Stimulated activated CD4-positive, alpha-beta T cell treated with anti-CD3 and anti-CD28 coated beads, TNF-alpha, amount 100 ng/mL, for 24 hours (primary cell): ENCODE measurements at places on chromosomes 7 and 10.

DNA sequence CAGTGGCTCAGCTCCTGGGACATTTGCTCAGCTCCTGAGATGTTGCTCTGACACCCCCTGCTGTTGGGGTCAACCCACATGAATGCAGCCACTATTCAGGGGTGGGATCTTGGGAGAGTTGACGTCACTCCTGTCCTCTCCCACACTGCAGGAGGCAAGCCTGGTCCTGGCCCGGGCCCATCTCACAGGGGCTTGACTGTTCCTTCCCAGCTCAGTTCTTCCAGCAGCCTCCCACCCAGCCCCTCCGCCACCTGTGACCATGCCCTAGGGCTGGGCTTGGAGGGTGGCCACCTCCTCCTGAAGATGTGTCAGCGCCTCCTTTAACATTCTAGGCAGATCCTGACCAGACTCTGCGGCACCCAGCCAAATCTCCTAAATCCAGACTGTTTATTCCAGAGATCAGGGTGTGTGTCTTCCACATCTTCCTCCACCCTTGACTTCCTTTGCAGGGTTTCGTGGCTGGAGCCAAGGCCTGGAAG is 19.1 kb upstream of the OPALIN start:
- DNase-seq, result no peak

DNA sequence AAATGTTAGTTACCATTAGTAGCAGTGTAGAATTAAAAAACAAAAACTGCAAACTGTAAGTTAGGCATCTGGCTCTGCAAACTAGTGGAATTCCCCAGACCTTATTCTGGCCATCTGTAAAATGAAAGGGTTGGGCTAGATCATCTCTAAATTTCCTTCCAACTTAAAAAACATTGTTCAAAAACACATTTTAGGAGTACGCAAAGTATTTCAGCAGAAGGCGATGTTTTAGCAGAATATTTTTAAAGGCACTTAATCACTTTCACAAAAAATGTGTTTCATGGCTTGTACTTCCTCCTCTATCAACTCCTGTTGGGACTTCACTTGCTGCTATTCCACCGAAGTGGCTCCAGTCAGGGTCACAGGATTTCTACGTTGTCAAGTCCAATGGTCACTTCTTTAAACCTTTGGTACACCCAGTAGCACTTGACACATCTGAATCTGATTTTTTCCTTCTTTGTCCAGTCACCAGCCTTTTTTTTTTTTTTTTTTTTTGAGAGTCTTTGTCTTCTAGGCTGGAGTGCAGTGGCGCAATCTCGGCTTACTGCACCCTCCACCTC is 169.0 kb downstream of the AHR start:
- DNase-seq, result no peak

- DNase-seq, result no peak
These were observed 5.4 kb upstream of the COBL start for GRCh38 chr7:51321961-51322515.

- no peak for DNase-seq
These were observed 28.6 kb upstream of the NCAPG2 start for GRCh38 chr7:158733220-158733519.

DNA sequence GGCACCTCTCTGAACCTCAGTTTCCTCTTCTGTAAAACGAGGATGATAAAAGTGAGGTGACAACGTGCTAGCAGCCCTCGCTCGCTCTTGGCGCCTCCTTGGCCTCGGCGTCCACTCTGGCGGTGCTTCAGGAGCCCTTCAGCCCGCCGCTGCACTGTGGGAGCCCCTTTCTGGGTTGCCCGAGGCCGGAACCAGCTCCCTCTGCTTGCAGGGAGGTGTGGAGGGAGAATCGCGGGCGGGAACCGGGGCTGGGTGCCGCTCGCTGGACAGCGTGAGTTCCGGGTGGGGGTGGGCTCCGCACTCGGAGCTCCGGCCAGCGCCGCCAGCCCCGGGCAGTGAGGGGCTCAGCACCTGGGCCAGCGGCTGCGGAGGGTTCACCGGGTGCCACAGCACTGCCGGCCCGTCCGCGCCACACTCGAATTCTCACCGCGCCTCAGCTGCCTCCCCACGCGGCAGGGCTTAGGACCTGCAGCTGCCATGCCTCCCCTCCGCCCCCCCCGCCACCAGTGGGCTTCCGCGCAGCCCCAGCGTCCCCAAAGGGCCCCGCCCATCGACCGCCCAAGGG is 24.3 kb upstream of the ACSL5 start:
- no peak for DNase-seq

DNA sequence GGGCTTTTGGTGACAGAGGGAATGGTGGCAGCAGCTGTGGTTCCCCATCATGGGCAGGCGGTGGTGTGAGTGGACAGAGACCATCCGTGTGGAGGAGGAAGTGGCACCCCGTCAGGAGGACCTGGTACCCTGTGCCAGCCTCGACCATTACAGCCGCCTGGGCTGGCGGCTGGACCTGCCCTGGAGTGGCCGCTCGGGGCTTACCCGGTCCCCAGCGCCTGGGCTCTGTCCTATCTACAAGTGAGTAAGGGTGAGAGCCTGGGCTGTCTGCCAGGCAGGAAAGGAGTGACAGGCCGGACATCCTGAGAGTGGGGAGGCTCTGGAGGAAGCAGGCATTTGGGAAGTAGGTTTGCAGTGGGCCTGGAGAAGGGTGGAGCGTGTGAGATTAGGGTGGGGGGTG is 2.9 kb upstream of the ZNF467 start:
- DNase-seq, result no peak

DNA sequence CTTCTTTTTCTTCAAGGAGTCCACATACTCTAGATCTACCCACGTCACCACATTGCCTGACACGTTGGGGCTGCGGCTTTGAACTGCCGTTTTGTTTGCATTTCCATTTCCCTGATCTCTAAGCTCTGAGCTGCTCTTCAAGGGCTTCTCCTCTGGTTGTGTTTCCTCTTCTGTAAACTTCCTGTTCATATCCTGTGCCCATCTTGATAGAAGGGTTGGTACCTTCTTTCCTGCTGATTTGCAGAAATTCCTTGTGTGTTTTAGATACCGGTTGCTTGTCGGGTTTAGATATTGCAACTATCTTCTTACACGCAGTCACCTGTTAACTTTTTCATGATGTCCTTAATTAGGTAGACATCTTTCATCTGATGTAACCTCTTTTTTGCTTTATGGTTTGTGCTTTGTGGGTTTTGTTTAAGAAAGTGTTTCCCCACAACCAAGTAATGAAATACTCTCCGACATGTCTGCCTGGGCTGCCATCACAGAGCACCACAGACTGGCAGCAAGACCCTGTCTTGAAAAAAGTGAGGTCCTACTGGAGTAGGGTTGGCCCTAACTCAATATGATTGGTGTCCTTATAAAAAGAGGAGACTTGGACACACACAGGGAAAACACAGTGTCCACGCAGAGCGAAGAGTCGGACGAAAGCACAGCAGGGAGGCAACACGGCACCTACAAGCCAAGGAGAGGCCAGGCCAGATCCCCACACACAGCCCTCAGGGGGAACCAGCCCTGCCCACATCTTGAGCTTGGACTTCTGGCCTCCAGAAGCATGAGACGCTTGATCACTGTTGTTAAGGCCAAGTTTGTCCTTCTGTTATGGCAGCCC is 99.1 kb upstream of the PDGFA start:
- DNase-seq, result no peak

DNA sequence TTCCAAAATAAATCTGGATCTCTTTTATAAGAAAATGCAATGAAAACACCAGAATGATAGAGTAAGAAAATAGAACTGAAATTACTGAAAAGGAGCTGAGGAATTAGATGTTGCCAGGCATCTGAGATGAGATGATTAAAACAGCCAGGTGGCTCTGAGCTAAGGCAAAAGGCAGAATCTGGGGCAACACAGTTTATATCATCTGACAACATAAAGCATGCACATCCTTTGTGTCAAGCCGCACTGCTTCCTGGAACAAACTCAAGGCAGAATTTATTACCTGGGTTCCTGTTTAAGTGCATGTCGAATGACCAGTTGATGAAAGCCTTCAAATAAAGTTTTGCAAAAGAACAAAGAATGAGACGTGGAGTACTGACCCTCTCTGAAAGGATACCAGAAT is 247.0 kb downstream of the SNX10 start:
- DNase-seq, result no peak

DNA sequence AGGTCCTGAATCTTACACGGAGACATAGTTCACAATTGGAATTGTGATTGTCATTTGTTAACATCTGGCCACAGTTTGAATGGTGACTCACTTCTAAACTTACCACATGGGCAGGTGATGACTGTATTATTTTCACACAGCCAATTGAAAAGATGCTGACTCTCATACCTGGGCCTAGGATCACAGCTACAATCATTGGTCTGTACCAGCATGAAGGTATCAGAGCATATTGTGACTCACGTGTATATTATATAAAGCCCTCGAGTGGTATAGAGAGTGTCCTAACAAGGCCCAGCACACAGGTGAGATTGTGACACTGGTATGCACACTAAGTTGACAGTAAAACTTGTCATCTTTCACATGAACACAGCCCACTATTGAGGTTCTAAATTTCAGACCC is 9.4 kb upstream of the ZNF107 start:
- no peak for DNase-seq

DNA sequence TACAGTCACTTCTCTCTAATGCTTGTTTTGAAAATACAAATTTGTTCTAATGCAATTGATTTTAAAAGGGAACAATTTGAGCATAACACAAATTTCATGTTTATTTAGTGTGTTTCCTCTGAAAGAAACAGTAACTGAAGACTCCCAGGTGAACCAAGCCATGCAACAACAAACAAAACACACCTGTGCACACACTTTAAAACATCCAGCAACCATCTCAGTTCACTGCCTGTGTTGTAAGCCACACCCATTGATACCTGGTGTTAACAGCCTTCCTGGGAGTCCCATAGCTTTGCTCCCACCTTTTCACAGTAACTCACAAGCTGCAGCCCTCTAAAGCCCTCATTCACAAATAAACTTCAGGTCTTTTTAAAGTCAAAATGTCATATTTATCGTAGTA is 89.3 kb downstream of the DOCK4 start:
- no peak for DNase-seq

GRCh38 chr10:109961174-109962001 is 38.1 kb upstream of the XPNPEP1 start:
- DNase-seq, result no peak

DNA sequence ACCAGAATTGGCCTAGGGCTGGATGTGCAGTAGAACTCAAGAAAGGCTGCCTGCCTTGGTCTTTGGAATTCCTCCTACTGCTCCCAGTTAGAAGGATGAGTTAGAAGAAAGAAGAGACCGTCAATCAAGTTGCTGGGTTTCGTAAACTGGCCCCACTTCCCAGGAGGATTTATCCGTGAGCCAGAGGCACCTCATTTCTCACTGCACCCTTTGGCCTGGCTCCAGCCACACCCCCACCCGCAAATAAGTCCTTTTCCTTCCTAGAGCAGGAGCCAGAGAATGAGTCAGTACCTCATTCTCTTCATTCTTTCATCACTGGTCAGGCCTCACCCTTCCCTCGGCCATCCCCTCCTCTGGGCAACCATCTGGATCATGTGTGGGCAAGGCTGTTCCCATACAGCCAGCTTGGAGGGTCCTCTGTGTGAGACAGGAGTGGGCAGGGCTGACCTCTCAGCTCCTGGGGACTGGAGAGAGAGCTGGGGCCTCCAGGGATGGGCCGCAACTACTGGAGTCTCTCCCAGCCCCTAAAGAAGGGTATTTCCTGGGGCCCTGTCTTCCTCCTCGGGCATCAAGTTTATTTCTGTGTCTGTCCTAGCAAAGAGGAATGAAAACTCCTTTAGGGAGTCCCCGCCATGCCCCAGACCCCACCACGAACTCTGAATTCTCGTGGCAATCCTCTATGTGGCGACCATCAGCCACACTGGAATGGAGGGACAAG is 87.2 kb upstream of the DUSP5 start:
- no peak for DNase-seq

- no peak for DNase-seq
These were observed 1494.9 kb upstream of the LRRTM3 start for GRCh38 chr10:65430979-65431378.

- peak; percentile 5 for DNase-seq
These were observed 128.4 kb downstream of the ABCA13 start for GRCh38 chr7:48299580-48300169.
